ENCODE measurements at places on chromosomes 1 and 21. TPM values are rescaled to one million over a fixed set of nuclear protein-coding genes. Genes with fewer than 3 reads are reported as not detected.
A peak's percentile ranks its signal among the peaks of the same experiment; 100 is the strongest.

- DNase-seq: no peak
These were observed 42.5 kb downstream of the ITPKB start for GRCh38 chr1:226696547-226696946.

- peak; percentile 84 for DNase-seq
These were observed 7.8 kb upstream of the MEF2D start for GRCh38 chr1:156508205-156508954.

GRCh38 chr1:208430220-208430619 is 186.0 kb upstream of the PLXNA2 start:
- no peak for DNase-seq

The GSTM5 gene
- not detected for total RNA-seq

DNA sequence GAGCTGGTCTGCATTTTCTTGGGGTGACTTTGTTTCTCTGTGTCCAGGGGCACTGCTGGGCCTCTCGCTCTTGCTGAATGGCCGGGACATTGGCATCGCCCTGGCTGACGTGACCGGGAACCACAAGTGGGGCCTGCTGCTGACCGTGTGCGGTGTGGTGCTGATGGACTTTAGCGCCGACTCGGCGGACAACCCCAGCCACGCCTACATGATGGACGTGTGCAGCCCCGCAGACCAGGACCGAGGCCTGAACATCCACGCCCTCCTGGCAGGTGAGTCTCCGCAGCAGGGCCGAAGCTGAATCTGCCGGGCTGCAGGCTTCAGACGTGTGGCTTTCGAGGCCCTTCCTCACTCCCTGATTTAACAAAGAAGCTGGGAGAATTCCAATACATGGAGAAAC is 7.9 kb downstream of the SLC45A1 start:
- no peak for DNase-seq

- DNase-seq: peak; percentile 77
These were observed 3.4 kb upstream of the CASQ2 start for GRCh38 chr1:115771847-115772457.

The C1orf21 gene
- total RNA-seq: 27.2 TPM

The MIS18A gene
- total RNA-seq: 21.8 TPM

GRCh38 chr1:159965263-159965662 is 11.2 kb upstream of the SLAMF9 start:
- no peak for DNase-seq

GRCh38 chr21:45533361-45533845 is 8.8 kb downstream of the SLC19A1 start:
- no peak for DNase-seq

DNA sequence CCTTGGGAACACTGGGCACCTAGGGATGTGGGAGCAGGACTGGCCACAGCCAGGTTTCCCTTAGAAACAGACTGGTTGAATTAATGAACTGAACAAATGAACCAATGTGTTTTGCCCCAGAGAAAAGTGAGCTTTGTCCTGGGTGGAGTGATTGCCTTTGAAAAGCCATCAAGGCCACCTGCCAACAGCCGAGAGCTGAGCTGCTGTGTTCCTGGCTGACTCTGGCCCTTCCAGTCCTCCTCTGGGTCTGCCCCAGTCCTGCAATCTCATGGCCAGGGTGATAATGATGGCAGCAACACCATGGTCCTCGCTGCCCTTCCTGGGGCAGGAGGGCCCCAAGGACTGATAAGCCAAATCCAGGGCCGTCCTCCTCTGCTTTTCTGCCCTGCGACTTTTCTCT is 18.2 kb upstream of the GJA9 start:
- DNase-seq: no peak

- peak; percentile 99 for DNase-seq
These were observed 5.1 kb upstream of the LAMB3 start for GRCh38 chr1:209657140-209657879.

GRCh38 chr1:77120950-77121349 is 98.3 kb downstream of the PIGK start:
- DNase-seq: peak; percentile 24

Measured in M059J (cell line).